Metanephros (tissue), 2 donors: ENCODE measurements at places on chromosomes 5 and 9. TPM values are rescaled to one million over a fixed set of nuclear protein-coding genes. Genes with fewer than 3 reads are reported as not detected.

The FOXI1 gene
- total RNA-seq = 3.8 TPM

The HSPB3 gene
- 17.4 TPM for total RNA-seq

The MEGF10 gene
- total RNA-seq = 5.7 TPM

The TAF11L10 gene
- not detected for total RNA-seq

The TMEFF1 gene
- 9.9 TPM for total RNA-seq
